ENCODE measurements at places on chromosomes 16 and 17. TPM values are rescaled to one million over a fixed set of nuclear protein-coding genes. Genes with fewer than 3 reads are reported as not detected.

DNA sequence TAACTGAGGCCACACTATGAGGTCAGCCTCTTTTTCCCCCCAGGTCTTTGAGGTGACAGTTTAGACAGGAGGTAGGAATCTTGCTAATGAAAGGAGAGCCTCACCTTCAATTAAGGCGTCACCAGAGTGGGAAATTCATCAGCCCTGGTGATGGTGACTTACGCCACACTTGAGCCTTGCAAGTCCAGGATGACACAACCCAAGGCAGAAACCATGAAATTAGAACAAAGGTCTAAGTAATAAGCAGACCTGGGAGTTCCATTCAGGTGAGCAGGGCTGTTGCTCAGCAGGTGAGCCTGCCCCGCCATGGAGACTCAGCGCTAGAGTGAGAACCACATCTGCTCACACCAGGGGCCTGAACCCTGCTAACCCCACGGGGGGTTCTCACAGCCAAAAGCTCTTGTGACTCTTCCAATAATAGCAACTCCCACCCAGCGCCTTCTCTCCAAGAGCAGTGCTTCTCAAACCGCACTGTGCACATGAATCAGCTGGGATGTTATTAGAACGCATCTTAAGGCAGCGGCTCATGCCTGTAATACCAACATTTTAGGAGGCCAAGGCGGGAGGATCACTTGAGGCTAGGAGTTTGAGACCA, 28.7 kb upstream of the KIFC3 start:
- DNase-seq, result no peak

DNA sequence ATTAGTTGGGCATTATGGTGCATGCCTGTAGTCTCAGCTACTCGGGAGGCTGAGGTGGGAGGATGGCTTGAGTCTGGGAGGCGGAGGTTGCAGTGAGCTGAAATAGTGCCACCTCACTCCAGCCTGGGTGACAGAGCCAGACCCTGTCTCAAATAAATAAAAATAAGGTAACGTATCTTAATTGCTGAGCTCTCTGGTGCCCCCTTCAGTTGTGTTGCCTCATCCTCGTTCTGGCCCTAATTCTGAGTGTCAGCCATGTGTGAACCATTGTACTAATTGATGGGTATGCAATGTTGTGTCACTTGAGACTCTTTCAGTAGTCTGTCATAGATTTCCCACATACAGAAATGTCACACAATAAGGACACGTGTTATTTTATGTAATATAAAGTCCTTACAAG, 363.1 kb upstream of the RBFOX1 start:
- DNase-seq, result peak; percentile 1

GRCh38 chr16:83762141-83762991, 45.4 kb upstream of the HSBP1 start:
- no peak for DNase-seq

- DNase-seq, result no peak
Measured at GRCh38 chr16:89277641-89278341, 60.3 kb downstream of the ZNF778 start.

- no peak for DNase-seq
Measured at GRCh38 chr16:65781363-65781762, 585.1 kb upstream of the CDH5 start.

- no peak for DNase-seq
Measured at GRCh38 chr16:89344846-89345611, 127.5 kb downstream of the ZNF778 start.

- DNase-seq, result no peak
Measured at GRCh38 chr16:74480150-74481029, 59.1 kb upstream of the CLEC18B start.

GRCh38 chr17:67312265-67312664, 54.1 kb downstream of the PSMD12 start:
- no peak for DNase-seq

DNA sequence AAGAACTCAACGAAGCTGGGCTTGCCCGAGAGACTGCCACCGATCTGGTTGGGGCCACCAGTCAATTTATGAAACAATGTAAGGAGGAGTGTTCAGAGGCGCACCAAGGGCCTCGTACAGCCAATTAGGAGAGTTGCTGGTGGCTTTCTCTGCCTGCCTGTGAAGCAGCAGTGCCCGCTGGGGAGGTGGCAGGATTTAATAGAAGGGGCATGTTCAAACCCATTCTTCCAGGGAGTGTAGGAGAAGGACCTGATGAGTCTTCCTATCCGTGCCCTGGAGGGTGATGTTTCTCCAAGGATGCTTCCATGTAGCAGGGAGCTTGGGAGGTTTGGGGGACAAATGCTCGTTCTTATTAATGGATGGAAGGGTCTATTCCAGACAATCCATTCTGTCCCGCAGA, 178.4 kb downstream of the CCDC182 start:
- no peak for DNase-seq

GRCh38 chr17:14745541-14745940, 444.7 kb downstream of the HS3ST3B1 start:
- DNase-seq, result no peak

DNA sequence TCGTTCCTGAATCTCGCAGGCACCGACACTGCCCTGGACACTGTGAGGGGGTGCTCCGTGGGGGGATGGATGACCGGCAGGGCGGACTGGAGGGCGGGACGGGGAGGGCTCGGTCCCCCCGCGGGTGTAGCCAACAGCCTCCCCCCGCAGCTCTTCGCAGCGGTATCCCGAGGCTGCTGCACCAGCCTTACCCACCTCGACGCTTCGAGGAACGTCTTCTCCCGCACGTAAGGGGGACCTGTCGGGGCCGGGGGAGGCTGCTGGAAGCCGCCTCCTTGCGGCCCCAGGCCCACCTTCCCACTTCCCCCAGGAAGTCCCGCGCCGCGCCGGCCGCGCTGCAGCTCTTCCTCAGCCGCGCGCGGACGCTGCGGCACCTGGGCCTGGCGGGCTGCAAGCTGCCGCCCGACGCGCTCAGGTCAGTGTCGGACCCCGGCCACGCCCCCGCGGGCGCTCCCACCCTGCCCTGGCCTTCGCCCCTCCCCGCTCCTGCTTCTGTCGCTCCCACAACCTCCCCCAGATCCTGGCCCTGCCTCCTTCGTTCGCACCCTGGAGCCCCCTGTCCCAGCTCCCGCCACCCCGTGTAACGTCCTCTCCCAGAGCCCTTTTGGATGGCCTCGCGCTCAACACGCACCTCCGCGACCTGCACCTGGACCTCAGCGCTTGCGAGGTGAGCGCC, 3.3 kb downstream of the CARMIL2 start:
- peak; percentile 75 for DNase-seq

GRCh38 chr16:46932802-46933201, 40.7 kb downstream of the DNAJA2 start:
- peak; percentile 87 for DNase-seq

DNA sequence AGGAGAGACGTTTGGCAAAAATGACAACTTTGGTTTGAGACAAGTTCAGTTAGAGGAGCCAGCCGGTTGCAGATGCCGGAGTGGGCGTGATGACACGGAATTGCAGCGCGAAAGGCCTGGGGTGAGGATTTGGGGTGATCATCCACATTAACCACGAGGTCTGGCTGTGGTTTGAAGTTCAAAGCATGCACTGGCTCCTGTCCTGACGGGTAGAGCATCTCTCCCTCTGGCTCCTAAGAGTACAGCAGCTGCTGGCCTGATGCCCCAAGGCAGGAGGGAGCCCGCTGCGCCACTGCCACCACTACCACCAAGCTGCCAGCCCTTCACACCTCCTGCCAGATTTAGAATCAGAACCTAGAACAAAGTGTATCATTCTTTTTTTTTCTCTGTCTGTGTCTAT, 3.7 kb downstream of the RHBDL3 start:
- no peak for DNase-seq

Gene KRT25
- not detected for total RNA-seq

Gene PARD6A
- 15.1 TPM for total RNA-seq

Gene INPP5K
- 29.7 TPM for total RNA-seq
